Astrocyte of the spinal cord (primary cell): ENCODE measurements at places on chromosomes 4 and X.

DNA sequence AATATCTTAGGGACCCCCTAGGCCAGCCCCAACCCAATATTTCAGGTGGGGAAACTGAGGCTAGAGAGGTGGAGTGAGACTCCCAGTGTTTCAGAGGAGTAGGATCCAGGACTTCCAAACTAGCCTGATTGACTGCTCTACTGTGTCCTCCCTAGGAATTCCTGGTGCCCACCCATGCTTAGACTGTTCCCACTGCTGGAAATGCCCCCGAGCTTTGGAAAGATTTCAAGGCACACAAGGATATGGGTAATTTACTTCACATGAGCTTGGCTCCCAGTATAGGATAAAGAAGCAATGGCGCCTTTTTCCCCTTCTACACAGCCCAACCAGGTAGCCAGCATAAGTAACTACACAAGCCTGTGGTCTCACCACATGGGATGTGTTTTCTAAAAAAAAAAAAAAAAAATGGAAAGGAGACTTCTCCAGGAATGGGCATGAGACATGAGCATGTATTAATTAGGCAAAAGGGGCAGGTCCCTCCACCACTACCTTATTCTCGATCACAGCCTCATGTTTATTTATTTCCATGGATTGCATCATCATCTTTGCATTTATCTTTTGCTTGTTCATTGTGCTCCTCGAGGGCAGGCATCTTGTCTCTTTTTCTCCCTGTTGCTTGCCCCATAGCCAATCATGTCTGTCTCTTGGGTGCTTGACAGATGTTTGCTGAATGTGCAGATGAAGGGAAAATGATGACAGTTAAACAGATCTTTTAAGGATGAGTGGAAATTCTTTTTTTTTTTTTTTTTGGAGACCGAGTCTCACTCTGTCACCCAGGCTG is 66.7 kb downstream of the DRD5 start:
- DNase-seq, result no peak

DNA sequence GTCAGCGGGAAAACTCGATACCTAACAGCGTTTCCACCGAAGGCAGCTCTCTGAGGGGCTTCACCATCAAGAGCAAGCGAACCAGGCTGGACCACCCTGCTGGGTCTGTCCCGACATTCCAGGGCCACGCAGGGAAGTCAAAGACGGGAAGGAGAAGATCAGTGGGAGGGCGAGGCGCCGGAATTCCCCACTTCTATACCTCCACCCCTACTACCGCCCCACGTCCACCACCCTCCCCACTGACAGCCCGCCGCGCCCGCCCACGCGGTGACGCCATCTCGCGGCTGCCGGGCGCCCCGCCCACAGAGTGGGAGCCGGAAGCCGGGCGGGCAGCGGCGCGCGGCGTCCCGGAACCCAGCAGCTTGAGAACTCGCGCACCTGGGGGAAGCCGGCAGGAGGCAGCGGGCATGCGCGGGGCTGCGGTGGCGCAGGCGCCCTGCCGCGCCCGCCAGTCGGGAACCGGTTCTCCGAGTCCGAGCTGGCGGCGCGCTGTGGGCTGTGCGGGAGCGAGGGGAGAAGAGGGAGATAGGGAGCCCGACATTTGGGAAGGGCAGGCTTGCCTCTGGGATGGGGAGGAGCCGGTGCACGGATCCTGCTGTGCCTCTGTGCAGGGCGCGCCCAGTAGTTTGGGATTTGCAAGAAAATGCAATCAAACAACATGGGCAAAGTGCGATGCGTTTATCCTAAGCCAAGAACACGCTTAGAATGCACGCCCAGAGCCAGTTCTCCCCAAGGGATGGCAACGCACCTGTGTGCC is 3.2 kb upstream of the STIM2 start:
- peak; percentile 80 for DNase-seq

DNA sequence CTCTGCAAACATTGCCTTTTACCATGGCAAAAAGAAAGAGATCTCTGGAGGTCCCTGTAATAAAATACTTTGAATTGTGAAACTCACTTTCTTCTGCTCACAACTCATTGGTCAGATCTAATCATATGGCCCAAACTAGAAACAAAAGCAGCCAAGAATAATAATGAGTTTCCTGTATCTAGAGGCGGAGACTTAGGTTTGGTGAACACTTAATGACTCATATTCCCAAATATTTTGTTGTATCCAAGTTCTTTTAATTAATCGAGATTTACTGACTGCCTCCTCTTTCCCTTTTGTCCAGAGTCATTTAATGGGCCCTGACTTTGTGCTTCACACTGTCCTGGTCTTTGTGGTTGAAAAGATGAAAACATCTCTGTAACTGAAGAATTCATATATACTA is 190.6 kb downstream of the CCSER1 start:
- peak; percentile 95 for DNase-seq

GRCh38 chr4:109206620-109207019 is 95.8 kb downstream of the COL25A1 start:
- no peak for DNase-seq

DNA sequence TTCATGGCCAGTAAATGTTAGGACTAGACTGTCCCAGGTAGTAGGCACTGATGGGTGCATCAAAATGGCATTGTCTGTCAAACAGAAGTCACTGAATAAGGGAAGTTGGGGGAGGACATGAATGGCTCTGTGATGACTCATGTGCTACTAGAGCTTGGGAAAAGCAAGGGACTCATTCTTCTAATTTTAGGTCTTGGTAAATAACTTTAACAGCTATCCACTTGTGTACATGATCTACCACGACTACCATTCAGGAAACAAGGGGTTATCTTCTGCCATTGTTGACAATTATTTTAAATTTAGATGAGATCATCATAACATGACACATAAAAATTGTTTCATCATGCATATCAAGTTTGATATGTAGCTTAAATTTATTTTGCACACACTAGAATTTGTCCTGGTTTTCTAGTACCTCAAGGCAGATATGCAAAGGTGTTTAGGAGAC is 6.3 kb downstream of the AREG start:
- peak; percentile 54 for DNase-seq

DNA sequence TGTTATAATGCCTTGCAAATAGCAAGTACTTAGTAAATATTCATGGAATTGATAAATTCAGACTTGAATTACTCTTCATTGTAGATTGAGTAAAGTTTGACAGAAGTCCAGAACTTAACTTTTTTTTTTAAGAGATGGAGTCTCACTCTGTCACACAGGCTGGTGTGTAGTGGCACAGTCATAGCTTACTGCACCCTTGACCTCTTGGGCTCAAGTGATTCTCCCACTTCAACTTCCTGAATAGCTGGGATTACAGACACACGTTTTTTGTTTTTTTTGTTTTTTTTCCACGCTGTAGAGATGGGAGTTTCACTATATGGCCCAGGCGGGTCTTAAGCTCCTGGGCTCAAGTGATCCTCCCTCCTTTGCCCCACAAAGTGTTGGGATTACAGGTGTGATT is 32.1 kb downstream of the UBE2K start:
- DNase-seq, result no peak

DNA sequence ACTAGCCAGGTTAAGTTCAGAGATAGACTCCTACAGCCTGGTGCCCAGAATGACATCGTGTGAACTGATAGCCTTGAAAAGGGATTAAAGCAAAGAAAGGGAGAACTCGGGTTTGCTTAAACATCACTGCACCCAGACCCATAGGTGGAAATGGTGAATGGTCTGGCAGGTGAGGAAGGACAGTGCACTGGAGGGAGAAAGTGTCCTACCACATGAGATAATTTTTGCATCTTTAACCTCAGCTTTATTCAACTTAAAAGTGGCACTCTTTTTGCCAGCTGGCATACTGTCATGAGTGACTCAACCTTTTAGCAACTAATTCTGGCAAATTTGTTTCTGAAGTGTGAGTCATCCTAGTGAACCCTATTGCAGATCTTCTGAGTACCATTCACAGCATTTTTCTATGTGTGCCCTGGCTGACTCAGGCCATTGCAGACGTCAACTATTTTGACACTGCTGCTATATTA is 53.0 kb upstream of the DAPP1 start:
- peak; percentile 95 for DNase-seq

DNA sequence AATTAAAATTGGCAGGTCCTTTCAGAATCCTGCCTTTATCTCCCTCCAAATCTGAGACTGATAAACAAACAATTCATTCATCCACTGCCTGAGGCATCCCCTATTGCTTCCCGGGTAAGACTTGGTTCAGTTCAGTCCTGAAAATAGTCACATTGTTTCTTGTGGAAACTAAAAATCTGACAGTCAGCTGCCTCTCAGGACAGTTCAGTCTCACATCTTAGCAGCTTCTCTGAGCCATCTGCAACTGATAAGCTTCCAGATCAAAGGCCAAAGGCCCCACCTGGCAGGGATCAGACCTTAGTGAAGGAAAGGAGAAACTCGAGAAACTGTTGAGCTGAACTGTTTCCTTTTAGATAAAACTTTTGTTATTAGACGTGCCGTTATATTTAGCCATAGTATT is 264.5 kb downstream of the IL15 start:
- DNase-seq, result no peak

GRCh38 chr4:127143460-127144195 is 489.1 kb upstream of the INTU start:
- peak; percentile 70 for DNase-seq

- no peak for DNase-seq
Measured at GRCh38 chr4:185888676-185889075, 76.7 kb upstream of the SORBS2 start.

DNA sequence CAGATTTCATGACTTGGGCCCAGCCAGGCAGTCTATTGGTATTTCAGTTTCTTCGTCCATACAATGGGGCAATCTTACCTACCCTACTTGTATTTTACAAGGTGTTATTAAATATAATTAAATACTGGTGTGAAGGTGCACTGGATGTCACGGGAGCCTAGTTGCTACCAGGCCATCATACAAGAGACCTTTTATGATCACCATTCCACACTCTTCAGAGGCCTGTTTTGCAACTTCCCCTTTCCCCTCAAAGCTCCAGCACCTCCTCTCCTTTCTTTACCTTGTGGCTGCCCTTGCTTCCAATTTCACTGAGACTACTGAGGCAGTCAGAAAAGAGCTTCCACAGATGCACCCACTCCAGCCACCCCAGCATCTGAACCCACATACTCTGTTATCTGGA is 93.8 kb upstream of the HELT start:
- DNase-seq, result no peak

DNA sequence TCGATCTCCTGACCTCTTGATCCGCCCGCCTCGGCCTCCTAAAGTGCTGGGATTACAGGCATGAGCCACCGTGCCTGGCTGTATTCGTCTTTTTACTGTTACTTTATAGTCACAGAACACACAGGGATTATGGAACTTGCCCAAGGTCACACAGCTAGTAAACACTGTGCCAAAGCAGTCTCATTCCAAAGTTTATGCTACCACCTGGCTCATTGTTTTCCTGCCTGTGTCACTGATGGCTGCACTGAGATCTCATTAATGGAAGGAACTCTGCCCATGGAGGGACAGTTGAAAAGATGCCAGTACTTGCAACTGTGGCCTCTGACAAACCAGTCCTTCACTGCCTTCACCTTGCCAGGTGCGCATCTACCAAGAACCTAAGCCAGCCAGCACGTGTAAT is 517.7 kb downstream of the BCOR start:
- no peak for DNase-seq

DNA sequence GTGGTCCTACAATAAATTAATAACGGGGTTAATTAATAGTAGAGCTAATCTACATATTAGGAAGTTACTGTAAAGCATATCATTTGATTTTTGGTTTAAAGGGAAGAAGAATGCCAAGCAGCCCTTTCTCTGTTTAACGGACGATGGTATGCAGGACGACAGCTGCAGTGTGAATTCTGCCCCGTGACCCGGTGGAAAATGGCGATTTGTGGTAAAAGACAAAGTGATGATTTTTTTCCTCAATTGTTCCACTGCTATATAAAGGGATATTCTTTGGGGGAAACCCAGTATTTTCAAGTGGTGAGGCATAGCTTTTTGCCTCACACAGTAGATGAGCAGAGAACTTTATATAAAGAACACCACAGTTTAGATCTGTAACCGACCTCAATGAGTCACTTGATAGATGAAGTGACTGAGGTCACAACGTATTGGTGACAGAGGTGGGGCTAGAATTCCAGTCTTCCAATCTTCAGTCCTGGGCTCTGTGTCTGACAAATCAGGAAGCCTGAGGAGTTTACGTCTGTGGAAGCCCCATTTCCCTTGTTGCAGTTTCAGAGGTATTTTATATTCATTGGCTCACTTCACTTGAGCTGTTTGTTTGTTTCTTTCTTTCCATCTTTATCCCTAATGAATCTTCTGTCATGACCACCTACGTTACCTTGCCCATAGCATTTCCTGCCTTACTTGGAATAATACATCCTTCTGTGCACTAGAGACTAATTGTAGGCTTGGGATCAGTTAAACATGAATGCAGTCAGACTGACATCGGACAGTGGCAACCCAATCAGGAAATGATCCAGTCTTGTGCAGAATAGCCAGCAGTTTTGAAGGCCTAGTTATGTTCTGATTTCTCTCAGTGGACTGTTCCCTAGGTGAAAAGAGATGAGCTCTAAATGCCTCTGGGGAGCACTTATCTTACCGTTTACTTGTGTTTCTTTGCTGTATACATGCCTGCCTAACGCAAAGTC is 30.1 kb downstream of the ZRSR2 start:
- peak; percentile 17 for DNase-seq

DNA sequence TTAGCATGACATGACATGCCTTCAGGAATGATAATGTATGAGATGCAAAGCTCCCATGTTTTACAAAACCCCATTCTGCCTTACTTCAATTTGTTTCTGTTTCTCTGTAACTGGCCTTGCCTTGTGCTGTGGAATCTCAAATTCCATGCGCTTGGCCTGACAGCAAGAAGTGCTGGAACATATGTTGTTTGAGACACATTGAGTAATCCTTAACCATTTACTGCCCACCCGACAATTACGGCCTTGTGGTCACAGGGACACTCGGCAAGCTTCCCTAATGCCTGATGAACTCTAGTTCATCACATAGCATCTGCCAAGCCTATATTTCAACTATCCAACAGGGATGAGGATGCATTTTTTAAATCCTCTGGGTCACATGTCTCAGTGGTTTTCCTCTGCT is 226.4 kb upstream of the CASK start:
- DNase-seq, result no peak

DNA sequence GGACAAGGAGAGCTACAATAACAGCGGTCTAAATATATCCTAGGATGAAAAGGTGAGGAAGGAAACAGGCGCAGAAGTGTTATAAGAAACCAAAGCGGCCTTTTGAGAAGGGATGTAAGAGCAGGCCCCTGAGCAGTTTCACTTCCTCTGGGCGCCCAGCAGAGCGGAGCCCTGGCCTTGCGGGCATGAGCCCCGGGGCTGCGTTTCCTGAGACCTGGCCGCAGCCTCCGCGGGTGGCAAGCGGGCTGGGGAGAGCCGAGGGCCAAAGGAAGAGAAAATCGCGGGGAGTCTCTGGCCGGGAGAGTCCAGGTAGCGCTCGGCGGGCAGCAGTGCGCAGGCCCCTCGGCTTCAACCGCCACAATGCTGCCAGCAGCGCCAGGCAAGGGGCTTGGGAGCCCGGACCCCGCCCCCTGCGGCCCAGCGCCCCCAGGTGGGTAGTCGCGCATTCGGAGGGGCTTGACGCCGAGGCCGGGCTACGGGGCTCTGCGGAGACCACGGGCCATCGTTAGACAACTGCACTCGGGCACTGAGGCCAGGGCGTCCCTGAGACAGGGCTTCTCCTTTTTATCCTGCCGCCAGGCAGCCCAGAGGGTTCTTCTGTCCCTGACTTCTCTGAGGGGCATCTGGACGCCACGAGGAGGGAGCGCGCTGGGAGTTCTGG is at the start of gene BANK1:
TSS of gene BANK1 (plus strand) at position 210 of the 661 bp plus-strand sequence. CDS start at position 361, 151 bp downstream.
- DNase-seq, result peak; percentile 27

GRCh38 chr4:159946983-159947615 is 844.2 kb downstream of the RAPGEF2 start:
- DNase-seq, result peak; percentile 83

- DNase-seq, result no peak
Measured at GRCh38 chrX:79176028-79176427, 31.5 kb downstream of the GPR174 start.

GRCh38 chr4:55912249-55912648 is 36.5 kb upstream of the CEP135 start:
- DNase-seq, result no peak

GRCh38 chr4:145808848-145809512 is 129.0 kb downstream of the C4orf51 start:
- DNase-seq, result no peak
